HCT116 (cell line): ENCODE measurements at places on chromosomes 4 and X. TPM values are rescaled to one million over a fixed set of nuclear protein-coding genes. Genes with fewer than 3 reads are reported as not detected.

SPACA5 gene
- total RNA-seq = not detected

TRIM75 gene
- not detected for total RNA-seq

SPANXB1 gene
- not detected for total RNA-seq

SHOX gene
- not detected for total RNA-seq

C4orf36 gene
- total RNA-seq = 1.8 TPM

CLGN gene
- 1.4 TPM for total RNA-seq

ZDHHC15 gene
- not detected for total RNA-seq

SLC9B1 gene
- 0.74 TPM for total RNA-seq

PABPC1L2A gene
- not detected for total RNA-seq

GATB gene
- total RNA-seq = 29.3 TPM

SPANXN4 gene
- not detected for total RNA-seq

MUC7 gene
- not detected for total RNA-seq

SCRG1 gene
- not detected for total RNA-seq

RHOXF2 gene
- 0.12 TPM for total RNA-seq

GYPE gene
- total RNA-seq = not detected

JAKMIP1 gene
- not detected for total RNA-seq

PABPC4L gene
- total RNA-seq = not detected

TRAM1L1 gene
- not detected for total RNA-seq

ETDB gene
- total RNA-seq = not detected

CTAG2 gene
- total RNA-seq = not detected

MAGEC1 gene
- total RNA-seq = not detected

GLRA3 gene
- total RNA-seq = not detected

C1GALT1C1 gene
- total RNA-seq = 15.4 TPM

TEX13B gene
- total RNA-seq = not detected

CT45A5 gene
- total RNA-seq = not detected

TMEM35A gene
- not detected for total RNA-seq

SMIM43 gene
- not detected for total RNA-seq

PHOX2B gene
- not detected for total RNA-seq
